ENCODE measurements at places on chromosomes 1 and 21. TPM values are rescaled to one million over a fixed set of nuclear protein-coding genes. Genes with fewer than 3 reads are reported as not detected.

GRCh38 chr21:41758550-41758949 is 8.3 kb downstream of the RIPK4 start:
- DNase-seq: no peak

DNA sequence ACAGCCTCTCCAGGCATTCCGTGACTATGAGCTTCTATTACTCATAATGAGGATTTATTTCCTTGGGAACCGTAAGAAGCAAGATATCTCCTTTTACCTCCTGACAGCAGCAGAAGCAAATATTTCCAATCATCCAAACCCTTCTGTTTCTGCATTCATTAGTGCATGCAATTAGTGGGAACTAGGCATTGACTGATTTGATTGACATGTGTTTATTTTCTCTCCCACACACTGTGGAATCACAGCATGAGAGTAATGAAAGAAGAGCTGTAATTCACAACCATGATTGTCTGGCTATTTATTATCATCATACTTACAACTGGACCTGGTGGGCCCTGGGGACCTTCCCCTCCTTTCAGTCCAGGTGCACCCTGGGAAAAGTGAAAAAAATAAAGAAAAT is 146.8 kb downstream of the COL11A1 start:
- no peak for DNase-seq

- no peak for DNase-seq
Measured at GRCh38 chr1:39333296-39333695, 128.8 kb downstream of the MACF1 start.

GRCh38 chr1:22914633-22915217 is 57.9 kb downstream of the LACTBL1 start:
- DNase-seq: no peak

- no peak for DNase-seq
Measured at GRCh38 chr1:223824712-223825111, 21.0 kb downstream of the TP53BP2 start.

GRCh38 chr1:22275167-22275566 is 132.3 kb upstream of the WNT4 start:
- DNase-seq: no peak

- no peak for DNase-seq
Measured at GRCh38 chr1:152546704-152547103, 19.9 kb downstream of the LCE3E start.

- no peak for DNase-seq
Measured at GRCh38 chr1:150997949-150998348, 8.8 kb downstream of the MINDY1 start.

GRCh38 chr1:163730411-163730821 is 408.7 kb downstream of the NUF2 start:
- no peak for DNase-seq

- no peak for DNase-seq
Measured at GRCh38 chr1:245168086-245168485, 13.3 kb downstream of the KIF26B start.

GRCh38 chr21:34802180-34802899 is 133.5 kb downstream of the CLIC6 start:
- DNase-seq: no peak

GRCh38 chr1:12585951-12586942 is 31.8 kb downstream of the DHRS3 start:
- no peak for DNase-seq

DNA sequence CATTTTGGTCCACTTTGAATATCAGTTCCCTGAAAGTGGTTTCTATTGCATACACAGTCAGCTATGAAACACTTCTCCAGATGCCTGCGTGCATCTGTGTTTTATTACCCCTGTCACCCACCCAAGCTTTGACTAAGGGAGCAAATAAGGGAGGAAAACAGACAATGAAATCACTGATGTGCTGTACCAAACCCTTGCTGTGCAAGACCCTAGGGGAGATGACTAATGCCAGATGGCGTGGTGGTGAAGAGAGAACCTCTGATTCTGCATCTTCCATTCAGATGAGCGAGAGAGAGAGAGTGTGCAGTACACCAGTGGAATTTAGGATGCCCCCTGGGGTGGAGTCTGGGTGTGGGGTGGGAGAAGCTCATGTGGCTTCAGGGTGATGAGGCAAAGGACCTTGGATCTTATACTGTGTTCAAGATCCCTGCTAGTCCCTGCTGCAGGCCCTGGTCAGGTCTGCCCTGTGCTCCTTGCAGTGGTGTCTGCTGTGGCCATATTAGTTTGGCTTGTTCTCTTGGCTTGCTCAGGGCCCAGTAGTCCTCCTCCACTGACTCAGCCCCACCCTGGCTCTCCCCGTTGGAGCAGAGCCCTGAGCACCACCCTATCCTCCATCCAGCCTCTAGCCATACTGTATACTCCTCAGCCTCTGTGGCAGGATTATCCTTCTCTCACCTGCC is 18.5 kb downstream of the CLCA1 start:
- DNase-seq: no peak

GRCh38 chr1:2411801-2412394 is 466 bp downstream of the PEX10 start:
- DNase-seq: no peak

DNA sequence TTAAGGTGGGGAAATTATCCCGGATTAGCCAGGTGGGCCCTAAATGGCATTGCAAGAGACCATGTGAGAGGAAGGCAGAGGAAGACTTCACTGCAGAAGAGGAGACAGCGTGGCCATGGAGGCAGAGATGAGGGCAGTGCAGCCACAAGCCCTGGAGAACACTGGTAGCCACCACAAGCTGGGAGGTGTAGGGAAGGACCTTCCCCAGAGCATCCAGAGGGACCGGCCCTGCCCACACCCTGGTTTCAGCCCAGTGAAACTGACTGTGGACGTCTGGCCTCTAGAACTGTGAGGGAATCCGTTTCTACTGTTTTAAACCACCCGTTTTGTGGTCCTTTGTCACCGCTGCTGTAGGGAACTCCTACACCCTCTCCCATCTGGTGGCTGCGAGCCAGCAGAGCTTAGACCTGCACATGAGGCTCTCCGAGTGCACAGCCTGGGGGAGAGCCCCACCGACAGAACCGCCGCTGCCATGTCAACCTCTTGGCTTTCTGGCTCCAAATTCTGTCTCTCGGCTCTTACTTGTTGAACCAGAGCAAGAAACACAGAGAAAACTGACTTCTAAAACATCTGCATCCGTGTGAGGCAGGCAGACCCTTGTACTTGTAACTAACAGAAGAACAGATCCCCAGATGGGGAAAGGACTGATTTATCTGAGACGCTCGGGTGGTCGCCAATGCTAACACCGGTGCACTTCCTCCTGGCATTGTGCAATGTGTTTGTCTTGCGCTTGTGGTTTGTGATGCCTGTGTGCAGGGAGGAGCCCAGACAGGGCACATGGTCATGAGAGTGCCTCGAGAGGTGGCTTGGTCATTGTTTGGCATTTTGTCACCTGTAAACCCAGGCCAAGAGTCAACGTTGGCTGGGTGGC is 90.8 kb upstream of the TMPRSS2 start:
- DNase-seq: no peak

DNA sequence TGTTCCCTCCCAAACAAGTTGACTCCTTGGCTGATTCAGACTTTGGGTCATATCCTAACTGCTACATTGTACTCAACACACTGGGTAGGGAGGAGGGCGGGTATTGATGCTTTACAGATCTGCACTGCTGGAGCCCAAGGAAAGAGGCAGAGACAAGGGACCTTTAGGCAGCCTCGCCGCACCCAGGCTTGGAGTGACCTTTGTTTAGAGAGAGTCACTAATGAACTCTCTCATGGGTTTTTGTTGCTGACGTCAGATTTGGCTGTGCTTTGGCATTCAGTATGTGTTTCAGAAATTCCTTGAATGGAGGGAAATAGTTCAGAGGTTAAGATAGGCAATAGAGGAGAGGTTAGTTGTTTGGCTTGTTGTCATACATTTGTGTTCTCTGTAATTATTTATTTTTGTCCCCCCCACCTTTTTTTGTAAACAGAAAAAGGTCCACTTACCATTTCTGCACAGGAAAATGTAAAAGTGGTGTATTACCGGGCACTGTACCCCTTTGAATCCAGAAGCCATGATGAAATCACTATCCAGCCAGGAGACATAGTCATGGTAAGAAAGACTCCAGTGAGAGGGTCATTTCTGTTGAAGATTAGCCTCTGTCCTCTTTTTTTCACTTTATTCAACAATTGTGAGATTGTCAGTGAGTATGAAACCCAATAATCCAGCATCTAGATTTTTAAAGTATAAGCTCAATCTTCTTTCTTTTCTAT is 116.1 kb downstream of the ATP5PO start:
- no peak for DNase-seq

GRCh38 chr1:76746206-76746605 is 121.1 kb upstream of the ST6GALNAC5 start:
- no peak for DNase-seq

GRCh38 chr1:161913482-161914140 is 110.1 kb downstream of the OLFML2B start:
- no peak for DNase-seq

DNA sequence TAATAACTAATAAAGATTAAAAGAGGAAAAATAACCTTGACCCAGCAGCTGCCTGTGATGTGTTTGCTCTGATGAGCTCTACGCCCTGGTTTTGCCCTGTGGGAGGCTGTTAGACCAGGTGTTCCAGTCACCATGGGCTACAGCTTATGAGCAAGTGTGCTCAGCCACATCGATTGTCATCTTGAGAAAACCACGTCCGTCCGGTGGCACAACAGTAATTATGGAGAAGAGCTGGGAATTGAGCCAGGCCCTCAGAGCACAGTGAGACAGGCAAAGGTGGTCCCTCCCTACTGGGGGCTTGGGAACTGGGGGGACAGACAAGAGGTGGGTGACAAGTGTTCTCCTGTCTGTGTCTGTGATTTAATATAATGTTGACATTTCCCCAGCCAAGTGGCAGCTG is 420.5 kb downstream of the MATN1 start:
- DNase-seq: peak; percentile 17

DNA sequence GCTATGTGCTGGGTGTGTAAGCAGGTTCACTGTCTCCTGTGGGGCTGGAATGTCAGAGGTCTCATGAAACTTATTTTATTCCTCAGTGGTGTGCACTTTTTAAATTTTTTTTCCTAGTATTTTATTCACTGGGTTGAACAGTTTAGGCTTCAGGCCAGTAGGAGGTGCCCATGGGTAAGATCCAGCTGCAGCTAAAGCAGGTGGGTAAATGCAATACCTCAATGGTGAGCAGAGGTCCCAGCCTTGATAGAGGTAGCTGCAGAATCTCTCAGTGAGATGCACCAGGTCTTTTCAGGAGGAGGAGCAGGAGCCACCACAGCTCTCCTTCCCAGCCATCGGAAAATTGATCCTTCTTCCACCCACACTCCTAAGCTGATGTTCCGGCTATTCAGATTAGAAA is 12.6 kb upstream of the OR6N2 start:
- DNase-seq: no peak

DNA sequence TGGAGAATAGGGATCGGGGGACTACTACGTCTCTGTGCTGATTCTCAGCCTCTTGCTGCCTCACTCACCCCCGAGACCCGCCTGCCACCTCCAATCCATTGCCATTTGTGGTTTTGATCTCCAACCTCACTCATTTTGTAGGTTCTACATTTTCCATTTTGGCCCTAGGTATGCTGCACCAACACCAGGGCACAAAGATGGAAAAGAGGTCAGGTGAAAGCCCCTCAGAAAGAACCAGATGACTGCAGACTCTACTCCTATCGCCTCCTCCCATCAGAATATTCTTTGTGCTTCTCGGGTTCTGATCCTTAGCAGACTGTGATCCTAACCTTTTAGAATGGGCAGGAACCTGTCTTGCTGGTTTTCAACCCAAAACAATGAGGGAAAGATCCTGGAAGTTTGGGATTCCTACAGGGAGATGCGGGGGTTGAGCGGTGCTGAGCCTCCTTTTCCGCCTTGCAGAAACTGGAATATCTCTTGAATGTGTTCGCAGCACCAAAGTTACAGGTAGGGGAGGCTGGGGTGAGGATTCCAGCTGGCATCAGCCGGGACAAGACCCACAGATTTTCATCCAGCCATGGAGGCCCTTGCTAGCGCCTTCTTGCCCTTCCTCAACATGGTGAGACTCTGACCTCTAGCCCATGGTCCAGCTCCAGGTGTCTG is 53.1 kb downstream of the RHBG start:
- DNase-seq: no peak

DNA sequence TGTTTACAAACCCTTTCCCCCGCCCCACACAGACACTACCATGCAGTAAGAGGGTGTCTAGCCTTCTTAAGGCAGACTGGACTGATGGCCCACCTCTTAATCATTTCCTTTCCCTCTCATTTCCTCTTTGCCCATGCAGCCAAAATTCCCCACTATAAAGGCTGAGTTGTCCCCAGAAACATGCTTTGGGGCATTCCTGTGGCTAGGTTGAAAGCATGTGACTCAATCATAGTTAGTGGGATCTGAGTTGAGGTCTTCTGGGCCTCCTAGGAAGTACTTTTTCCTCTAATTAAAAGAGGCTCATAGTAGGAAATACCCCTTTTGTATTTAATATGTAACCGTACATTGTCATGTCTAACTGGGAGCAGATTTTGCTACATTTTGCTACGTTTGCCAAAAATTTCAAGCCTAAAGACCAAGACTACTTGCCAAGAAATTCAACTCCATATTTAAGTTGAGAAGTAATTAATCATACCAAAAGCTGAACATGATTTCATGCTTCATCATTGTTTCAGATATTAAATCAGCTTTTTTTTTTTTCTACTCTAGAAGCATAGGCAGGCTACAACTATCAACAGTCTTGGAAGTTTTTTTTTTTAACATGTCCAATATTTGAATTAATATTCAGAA is 174.7 kb downstream of the ADGRL4 start:
- no peak for DNase-seq

- no peak for DNase-seq
Measured at GRCh38 chr1:225329041-225329440, 98.8 kb downstream of the LBR start.

- DNase-seq: no peak
Measured at GRCh38 chr1:162035241-162035640, 11.6 kb upstream of the OLFML2B start.

The CD160 gene
- total RNA-seq: 2.4 TPM

The TNFRSF14 gene
- total RNA-seq: 85.8 TPM

The DYNLT4 gene
- total RNA-seq: 1.8 TPM

The LGR6 gene
- 0.08 TPM for total RNA-seq

The PLA2G2D gene
- not detected for total RNA-seq

The HLX gene
- total RNA-seq: not detected

The KCNA2 gene
- 2.2 TPM for total RNA-seq

The FCRL3 gene
- 0.42 TPM for total RNA-seq

The RGSL1 gene
- total RNA-seq: not detected

The TMIGD3 gene
- total RNA-seq: not detected

The SPRR2E gene
- total RNA-seq: not detected

The PTPN22 gene
- total RNA-seq: 74.8 TPM

All from activated CD8-positive, alpha-beta T cell treated with anti-CD3 and anti-CD28 coated beads, Interleukin-2, amount 10 ng/mL, durations not matched to agents 7 days and 5 days (primary cell).